Heart left ventricle (tissue), 16 donors: ENCODE measurements at places on chromosomes 7 and 10. TPM values are rescaled to one million over a fixed set of nuclear protein-coding genes. Genes with fewer than 3 reads are reported as not detected.
A peak's percentile ranks its signal among the peaks of the same experiment; 100 is the strongest.

DNA sequence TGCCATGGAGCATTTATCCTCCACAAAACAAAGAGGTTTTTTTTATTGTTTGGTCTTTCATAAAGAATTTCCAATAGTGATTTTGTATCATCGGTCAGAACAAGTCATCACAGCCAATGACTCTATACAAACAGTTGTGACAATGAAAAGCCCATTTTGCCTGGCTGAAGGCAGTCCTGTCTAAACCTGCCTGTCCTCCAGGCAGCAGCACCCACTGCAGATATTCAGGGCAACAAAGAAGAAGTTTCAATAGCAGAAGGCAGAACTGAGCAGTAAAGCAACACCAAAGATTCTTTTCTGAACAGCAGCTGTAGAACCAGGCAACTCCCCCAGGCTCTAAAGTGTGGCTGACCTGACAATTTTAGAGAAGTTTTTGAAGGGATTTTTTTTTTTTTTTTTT is 169.4 kb downstream of the FGFR2 start:
- H3K27me3 ChIP-seq: no peaks in the 10 kb centered on the region
- DNase-seq: no peak
- H3K36me3 ChIP-seq: no peaks in the 10 kb centered on the region
- no peak overlapping the region for H3K4me3 ChIP-seq

GRCh38 chr7:77318019-77318418 is 98.1 kb downstream of the GSAP start:
- H3K27me3 ChIP-seq: no peaks in the 10 kb centered on the region
- no peak for DNase-seq
- H3K4me3 ChIP-seq: no peak overlapping the region
- H3K4me1 ChIP-seq: peaks cover 10% of the 10 kb centered on the region
- H3K36me3 ChIP-seq: peaks cover 6% of the 10 kb centered on the region

GRCh38 chr10:104640339-104641186 is 527 bp upstream of the SORCS3 start:
- peaks cover 81% of the 10 kb centered on the region for H3K27me3 ChIP-seq
- H3K36me3 ChIP-seq: no peaks in the 10 kb centered on the region
- DNase-seq: no peak
- no peaks in the 10 kb centered on the region for H3K4me1 ChIP-seq

GRCh38 chr7:51518646-51519045 is 202.0 kb upstream of the COBL start:
- no peaks in the 10 kb centered on the region for H3K36me3 ChIP-seq
- H3K4me3 ChIP-seq: no peak overlapping the region
- no peak for DNase-seq
- H3K27me3 ChIP-seq: no peaks in the 10 kb centered on the region
- no peaks in the 10 kb centered on the region for H3K4me1 ChIP-seq

GRCh38 chr10:11884706-11885423 is 61.7 kb downstream of the PROSER2 start:
- peak; percentile 30 for DNase-seq
- no peak overlapping the region for H3K4me3 ChIP-seq
- H3K36me3 ChIP-seq: no peaks in the 10 kb centered on the region

- no peak overlapping the region for H3K27ac ChIP-seq
- no peaks in the 10 kb centered on the region for H3K36me3 ChIP-seq
- no peaks in the 10 kb centered on the region for H3K4me1 ChIP-seq
- no peak overlapping the region for H3K4me3 ChIP-seq
- no peak for DNase-seq
- H3K27me3 ChIP-seq: no peaks in the 10 kb centered on the region
Observed at GRCh38 chr10:34121125-34121753, 693.9 kb downstream of the PARD3 start.

DNA sequence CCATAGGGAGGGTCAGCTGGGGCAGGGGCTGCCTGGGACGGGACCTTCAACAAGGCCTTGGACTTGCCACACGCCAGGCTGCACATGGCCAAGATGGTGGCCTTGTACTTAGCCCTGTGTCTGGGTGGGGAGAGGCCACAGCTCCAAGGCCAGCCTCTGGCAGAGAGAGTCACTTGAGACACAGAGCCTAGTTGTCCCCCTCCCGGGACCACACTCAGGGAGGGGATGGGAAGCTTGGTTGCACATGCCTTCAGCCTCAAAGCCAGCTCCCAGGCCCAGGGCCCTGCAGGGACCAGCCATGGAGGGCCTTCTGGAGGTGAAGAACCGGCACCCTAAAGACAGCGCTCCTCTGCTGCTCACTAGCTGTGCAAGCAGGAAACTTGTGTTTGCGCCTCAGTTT is 16.7 kb downstream of the MMRN2 start:
- no peaks in the 10 kb centered on the region for H3K27me3 ChIP-seq
- no peak overlapping the region for H3K27ac ChIP-seq
- no peak overlapping the region for H3K4me3 ChIP-seq
- H3K4me1 ChIP-seq: peaks cover 17% of the 10 kb centered on the region

GRCh38 chr10:27355918-27356573 is 115.4 kb upstream of the ACBD5 start:
- no peak overlapping the region for H3K27ac ChIP-seq
- no peak overlapping the region for H3K4me3 ChIP-seq
- DNase-seq: no peak

GRCh38 chr10:23512355-23513058 is 73.6 kb downstream of the OTUD1 start:
- DNase-seq: no peak
- no peak overlapping the region for H3K4me3 ChIP-seq
- H3K27ac ChIP-seq: no peak overlapping the region
- no peaks in the 10 kb centered on the region for H3K4me1 ChIP-seq
- H3K27me3 ChIP-seq: no peaks in the 10 kb centered on the region

- H3K4me3 ChIP-seq: no peak overlapping the region
- H3K27ac ChIP-seq: no peak overlapping the region
- no peaks in the 10 kb centered on the region for H3K27me3 ChIP-seq
Observed at GRCh38 chr10:51638211-51638610, 61.2 kb downstream of the CSTF2T start.

DNA sequence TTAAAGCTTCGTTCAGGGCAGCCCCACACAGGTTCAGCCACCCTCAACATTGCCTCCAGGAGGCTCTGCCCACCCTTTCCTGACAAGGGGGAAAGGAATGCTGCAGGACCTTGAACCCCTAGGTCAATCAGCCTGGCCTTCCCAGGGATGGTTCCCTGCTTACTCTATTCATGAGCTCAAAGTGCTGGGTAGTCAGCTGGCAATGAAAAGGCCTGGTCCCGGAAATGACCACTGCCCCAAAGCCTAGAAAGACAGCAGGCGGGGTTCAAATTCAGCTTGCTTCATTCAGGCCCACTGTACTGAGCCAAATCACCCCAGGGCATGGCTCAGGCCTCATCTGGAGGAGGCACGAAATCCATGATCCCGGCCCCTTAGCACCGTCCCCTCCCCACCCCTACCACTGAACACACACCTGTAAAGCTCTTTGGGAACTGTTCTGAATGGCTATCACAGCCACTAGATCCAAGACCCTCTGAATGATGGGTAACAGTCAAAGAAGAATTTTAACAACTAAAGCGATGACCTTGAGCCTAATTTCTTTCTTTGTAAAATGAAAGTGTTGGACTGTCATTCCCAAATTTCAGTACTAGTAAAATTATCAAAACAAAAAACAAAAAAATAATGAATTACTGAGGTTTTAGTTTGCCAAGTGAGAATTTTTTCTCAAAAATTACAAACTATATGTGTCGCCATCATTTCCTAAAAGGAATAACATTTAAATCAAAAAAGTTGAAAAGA is 1.0 kb downstream of the URGCP start:
- H3K27me3 ChIP-seq: no peaks in the 10 kb centered on the region
- H3K36me3 ChIP-seq: no peaks in the 10 kb centered on the region
- peak overlapping the region; percentile 90 for H3K27ac ChIP-seq
- H3K4me3 ChIP-seq: peak overlapping the region; percentile 79
- peaks cover 36% of the 10 kb centered on the region for H3K4me1 ChIP-seq

DNA sequence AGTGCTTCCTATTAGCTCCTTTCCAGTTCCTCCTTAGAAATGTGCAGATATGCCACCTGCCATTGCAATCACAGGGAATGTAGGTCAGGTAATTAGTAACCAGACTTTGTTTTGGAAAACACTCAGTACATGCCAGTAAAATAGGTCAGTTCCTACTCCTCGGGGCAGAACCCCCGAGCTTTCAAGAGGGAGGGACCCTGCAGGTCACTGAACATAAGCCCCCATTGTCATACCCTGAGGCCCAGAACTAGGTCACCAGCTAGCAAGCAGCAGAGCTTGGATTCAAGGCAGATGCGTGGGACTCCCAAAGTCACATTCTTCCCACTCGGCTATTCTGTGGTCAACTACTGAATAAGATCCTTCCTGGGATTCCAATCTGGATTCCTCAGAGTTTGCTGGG is 104.8 kb downstream of the PPP1R3C start:
- no peak overlapping the region for H3K4me3 ChIP-seq
- no peak for DNase-seq
- H3K27me3 ChIP-seq: no peaks in the 10 kb centered on the region
- no peaks in the 10 kb centered on the region for H3K36me3 ChIP-seq
- H3K27ac ChIP-seq: no peak overlapping the region
- no peaks in the 10 kb centered on the region for H3K4me1 ChIP-seq

- peaks cover 22% of the 10 kb centered on the region for H3K4me1 ChIP-seq
- H3K27ac ChIP-seq: no peak overlapping the region
- DNase-seq: no peak
- no peak overlapping the region for H3K4me3 ChIP-seq
- H3K27me3 ChIP-seq: peaks cover 73% of the 10 kb centered on the region
Observed at GRCh38 chr10:132786476-132786883, 533 bp upstream of the NKX6-2 start.

DNA sequence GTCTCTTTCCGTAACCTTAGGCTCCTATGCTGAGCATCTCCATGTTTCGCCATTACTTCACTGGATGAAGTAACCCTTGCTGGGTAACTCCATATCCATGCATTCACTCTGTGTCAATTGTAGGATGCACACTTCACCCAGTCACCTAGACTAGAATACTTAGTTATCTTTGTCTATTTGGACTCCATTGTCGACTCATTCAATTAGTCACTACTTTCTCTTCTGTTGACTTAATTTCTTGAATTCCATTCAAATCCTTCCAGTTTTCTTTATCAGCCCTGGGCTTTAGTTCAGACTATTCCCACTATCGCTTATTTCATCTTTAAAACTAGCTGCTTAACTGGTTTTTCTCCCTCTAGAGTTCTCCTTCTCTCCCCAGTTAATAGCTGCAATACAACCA is 111.3 kb upstream of the TNS3 start:
- no peak for DNase-seq
- H3K27ac ChIP-seq: no peak overlapping the region
- no peaks in the 10 kb centered on the region for H3K36me3 ChIP-seq
- no peaks in the 10 kb centered on the region for H3K4me1 ChIP-seq
- H3K27me3 ChIP-seq: no peaks in the 10 kb centered on the region

DNA sequence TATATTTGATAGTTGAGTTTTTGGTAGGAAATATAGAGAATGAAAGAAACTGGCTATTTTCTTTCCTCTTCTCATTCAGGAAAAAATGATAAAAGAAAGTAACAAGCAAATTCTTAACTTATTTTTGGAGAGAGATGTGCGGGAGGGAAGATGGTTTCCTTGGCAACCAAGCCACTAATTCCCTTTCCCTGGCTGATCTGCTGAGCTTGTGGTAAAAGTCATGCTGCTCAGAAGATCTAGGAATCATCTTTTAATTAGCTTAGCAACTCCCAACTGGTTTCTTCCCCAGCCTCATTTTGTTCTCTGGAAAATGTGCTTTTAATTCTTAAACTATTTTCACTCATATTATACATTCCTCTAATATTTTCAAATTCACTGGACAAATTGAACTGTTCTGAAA is 11.8 kb downstream of the UROS start:
- no peaks in the 10 kb centered on the region for H3K4me1 ChIP-seq
- H3K27me3 ChIP-seq: no peaks in the 10 kb centered on the region
- no peak for DNase-seq

DNA sequence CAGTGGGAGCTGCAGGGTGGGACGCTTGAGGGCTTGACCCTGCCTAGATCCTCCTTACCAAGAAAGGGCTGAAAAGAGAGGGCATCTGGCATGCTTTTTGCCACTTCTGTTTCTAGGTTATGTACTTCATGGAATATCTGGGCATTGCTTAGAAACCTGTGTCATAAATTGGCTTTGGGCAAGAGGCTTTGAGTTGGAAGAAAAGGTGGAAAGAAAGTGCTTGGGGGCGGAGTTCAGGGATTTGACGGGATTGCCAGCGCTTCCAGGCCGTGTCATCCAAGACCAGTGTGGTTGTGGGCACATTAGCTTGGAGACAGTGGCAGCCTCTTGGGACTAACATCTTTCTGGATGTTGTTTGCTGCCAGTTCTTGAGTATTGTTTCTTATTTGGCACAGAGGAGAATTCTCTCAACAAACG is 825 bp downstream of the ZNF862 start:
- H3K36me3 ChIP-seq: no peaks in the 10 kb centered on the region
- H3K4me1 ChIP-seq: no peaks in the 10 kb centered on the region
- no peak for DNase-seq

DNA sequence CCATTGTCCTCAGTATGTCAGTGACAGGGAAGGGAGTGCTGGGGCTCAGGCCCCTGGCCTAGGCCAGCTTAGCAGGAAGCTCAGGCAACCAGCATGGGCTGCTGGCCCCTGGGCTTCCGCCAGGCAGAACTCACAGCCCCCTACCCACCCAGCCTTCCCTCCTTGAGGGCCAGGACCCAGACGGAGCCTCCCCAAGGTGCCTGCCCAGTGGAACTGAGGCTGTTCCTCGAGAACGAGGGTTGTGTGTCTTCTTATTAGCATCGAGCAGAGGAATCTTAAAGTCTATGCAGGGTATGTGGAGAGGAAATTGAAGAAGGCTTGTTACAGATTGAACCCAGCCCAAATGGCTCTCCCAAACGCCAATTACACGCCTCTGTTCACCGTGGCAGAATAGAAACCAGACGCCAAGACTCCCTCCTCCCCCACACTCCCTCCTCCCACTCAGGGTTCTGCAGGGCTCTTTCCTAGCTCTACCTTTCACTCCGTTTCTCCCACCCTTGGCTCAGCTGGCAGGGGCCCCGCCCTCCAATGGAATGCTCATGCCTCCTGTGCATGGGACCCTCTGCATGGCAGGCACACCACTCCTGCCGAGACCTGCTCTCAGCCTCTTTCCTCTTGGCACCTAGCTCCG is 134.4 kb downstream of the ZMIZ1 start:
- DNase-seq: peak; percentile 22
- H3K36me3 ChIP-seq: peaks cover 54% of the 10 kb centered on the region
- H3K4me3 ChIP-seq: no peak overlapping the region
- H3K27me3 ChIP-seq: no peaks in the 10 kb centered on the region
- H3K4me1 ChIP-seq: no peaks in the 10 kb centered on the region

- H3K27me3 ChIP-seq: no peaks in the 10 kb centered on the region
- H3K4me1 ChIP-seq: peaks cover 10% of the 10 kb centered on the region
- no peaks in the 10 kb centered on the region for H3K36me3 ChIP-seq
- peak; percentile 41 for DNase-seq
Observed at GRCh38 chr10:77877441-77878344, 48.9 kb downstream of the DLG5 start.

Gene AZGP1
- total RNA-seq: 44.6 TPM

Gene WEE2
- not detected for total RNA-seq

Gene PLPP4
- total RNA-seq: not detected

Gene PPA1
- 73.7 TPM for total RNA-seq

Gene SPDYE9
- total RNA-seq: not detected

Gene C10orf143
- total RNA-seq: 3.3 TPM

Gene COL26A1
- not detected for total RNA-seq

Gene FAM13C
- total RNA-seq: 3.6 TPM

Gene MCM7
- 17.2 TPM for total RNA-seq

Gene AASS
- 24.2 TPM for total RNA-seq

Gene CPA5
- not detected for total RNA-seq

Gene RGR
- total RNA-seq: not detected

Gene ZNF488
- not detected for total RNA-seq

Gene OLAH
- 0.44 TPM for total RNA-seq
